Sigmoid colon (tissue), 7 donors: ENCODE measurements at places on chromosomes 3 and 15. TPM values are rescaled to one million over a fixed set of nuclear protein-coding genes. Genes with fewer than 3 reads are reported as not detected.

DNA sequence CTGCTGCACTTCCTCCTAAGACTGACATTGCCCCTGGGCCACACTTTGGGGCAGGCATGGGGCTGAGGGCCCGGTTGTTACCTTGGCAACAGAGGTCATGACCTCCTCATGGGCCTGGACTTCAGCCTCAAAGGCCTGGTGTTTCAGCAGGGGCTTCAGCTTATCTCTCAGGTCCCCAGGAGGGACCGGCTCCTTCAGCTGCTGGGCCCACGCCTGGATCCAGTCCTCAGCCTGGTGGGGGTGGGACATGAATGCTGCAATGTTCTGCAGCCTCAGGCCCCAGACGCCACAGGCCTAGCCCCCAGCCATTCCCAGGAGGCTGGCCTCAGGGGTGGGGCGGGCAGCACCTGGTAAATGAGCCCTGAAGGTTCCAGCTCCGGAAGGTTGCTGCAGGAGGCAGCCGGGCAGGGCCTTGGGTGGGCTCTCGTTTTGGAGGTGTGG is 27.6 kb downstream of the SPTBN5 start:
- no peak for DNase-seq

GRCh38 chr15:68385671-68386586 is 46.0 kb downstream of the ITGA11 start:
- DNase-seq: peak; percentile 39

GRCh38 chr3:58536501-58537411 is at the start of gene ACOX2:
TSS of gene ACOX2 (minus strand) at chr3:58537190. CDS start at chr3:58535106, 2,084 bp downstream.
- peak; percentile 92 for DNase-seq

- no peak for DNase-seq
These were observed 46.2 kb downstream of the CTDSPL start for GRCh38 chr3:37907906-37908305.

The SAMD7 gene
- not detected for total RNA-seq

DNA sequence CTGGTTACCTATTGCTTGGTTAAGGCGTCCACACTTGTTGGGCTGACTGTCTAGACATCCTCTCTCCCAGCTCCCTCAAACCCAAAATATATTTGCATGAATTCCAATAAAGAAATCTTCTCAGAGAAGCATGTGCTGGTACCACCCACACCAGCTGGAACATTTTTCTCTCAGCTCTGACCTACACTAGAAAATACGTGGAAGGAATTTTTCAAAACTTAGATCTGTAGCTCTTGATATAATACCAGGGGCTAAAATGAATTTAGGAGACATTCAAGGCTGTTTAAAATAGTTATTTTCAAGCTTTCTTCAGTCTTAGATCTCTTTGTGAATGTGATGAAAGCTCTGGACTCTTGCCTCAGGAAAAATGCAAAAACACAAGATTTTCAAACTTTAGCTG is 590.4 kb downstream of the PDCD6IP start:
- DNase-seq: no peak

The SH2D7 gene
- not detected for total RNA-seq

- no peak for DNase-seq
These were observed 245.3 kb downstream of the BBX start for GRCh38 chr3:107767897-107768605.

The VIPR1 gene
- total RNA-seq: 8.9 TPM

DNA sequence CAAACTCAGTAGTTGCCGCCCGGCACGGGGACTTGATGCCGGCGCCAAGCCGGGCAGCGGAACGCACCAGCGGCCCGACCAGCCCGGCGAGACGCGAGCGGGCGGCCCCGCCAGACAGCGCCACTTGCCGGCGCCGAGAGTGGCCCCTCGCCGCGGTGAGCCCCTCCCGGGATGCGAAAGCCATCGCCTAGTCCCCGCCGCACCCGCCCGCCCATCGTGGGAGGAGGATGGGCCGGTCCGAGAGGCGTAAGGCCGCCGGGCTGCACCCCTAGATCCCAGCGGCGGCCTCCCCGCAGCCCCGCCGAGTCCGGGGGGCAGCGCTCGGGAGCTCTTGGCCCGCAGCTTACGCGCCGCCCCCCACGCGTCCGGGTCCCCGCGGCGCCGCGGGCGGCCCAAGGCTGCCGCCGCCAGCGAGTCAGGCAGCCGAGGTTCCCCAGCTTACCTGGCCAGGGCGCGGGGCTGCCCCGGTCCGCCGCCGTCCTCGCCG is 609 bp downstream of the GOLGA8A start:
- DNase-seq: no peak

The HHLA2 gene
- total RNA-seq: 0.71 TPM

The DAZL gene
- 0.36 TPM for total RNA-seq

DNA sequence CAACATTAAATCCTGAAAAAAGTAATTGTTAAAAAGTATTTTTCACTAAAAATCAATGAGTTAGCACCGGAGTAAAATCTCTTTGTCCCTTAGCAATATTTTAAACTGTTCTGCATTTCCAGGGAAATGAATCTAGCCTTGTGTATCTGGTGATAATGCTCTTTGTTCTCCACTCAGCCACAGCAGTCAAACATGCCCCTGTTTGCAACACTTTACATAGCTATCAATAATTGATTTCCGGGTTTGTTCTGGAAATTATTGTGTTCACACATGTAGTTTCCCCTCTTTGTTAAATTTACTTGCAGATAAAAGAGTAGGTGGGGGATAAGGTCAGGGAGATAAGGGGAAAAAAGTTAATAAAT is 3.6 kb upstream of the A4GNT start:
- DNase-seq: no peak

DNA sequence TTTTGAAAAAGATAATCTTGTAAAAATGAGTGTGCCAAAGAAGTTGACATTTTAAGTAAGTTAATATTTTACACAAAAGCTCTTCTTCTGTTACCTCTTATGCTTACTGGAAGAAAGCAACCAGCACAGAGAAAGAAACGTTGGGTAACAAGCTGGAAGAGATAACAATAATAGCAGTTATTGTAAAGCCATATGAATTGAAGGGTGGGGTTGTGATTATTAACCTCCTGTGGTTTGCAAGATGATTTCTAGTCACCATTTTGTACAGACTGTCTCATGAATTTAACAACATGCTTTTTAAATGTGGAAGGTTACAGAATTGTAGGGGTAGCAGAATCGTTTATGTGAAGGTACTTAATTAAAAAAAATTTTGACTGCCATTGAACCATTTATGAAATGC is 9.2 kb downstream of the RAP2B start:
- no peak for DNase-seq

- DNase-seq: no peak
These were observed 44.8 kb downstream of the KBTBD12 start for GRCh38 chr3:127959873-127960272.

- DNase-seq: peak; percentile 68
These were observed 419 bp downstream of the HYKK start for GRCh38 chr15:78507831-78508160.

The PARP15 gene
- 3.9 TPM for total RNA-seq

DNA sequence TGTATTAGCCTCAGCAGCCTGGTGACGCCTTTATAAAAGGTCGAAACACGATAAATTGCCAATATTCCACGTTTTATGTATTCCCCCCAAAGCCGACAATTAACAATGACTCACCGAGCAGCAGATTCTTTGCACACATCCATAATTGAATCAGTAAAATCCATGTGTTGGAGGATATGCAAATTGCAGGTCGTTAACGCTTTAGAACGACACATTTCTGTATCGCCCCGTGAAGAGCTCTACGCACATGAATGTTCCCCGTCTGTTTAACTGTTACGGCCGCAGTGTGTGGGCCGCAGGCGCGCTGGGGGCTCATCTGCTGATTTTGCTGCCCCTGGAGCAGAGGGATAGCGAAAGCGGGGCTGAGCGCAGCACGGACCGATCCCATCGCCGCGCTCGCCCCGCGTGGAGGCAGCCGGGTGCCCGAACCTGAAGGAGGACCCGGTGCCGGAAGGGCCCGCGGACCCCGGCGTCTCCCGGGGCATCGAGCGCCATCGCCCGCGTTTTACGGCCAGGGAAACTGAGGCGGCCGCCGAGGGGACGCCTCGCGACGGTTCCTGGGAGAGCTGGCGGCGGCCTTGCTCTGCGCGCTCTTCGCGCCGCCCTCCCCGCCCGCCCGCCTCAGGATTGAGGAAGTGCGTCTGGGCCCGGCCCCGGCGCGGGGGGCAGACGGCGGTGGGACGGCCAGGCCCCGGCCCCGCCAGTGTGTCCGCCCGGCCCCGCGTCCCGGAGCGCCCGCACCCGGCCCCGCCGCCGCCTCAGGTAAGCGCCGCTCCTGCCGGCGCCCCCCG is at the start of gene LRRK1:
TSS of gene LRRK1 (plus strand) at position 668 of the 791 bp plus-strand sequence. CDS start 5,276 bp downstream, outside the sequence.
- no peak for DNase-seq

DNA sequence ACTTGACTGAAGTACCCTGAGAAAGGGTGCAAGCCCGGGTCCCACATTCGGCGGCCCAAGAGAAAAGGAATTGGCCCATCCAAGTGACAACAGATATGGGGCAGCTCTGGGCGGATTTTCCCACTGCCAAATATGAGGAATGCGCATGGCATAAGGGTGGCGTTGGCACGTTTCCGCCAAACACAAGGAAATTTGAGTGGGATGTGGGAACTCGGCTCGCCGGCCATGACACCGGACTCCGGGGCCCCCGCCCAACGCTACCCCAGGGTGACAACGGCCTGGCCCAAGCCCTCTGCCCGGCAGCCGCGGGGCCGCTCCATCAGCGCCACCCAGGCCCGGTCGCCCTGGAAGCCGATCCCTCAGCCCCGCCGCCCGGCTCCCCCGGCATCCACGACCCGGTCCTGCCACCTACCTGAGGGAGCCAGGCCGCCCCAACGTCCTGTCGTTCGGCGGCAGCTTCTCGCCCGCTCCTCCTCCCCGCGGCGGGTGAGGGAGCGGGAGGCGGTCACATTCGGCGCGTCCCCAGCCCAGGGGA is 449 bp downstream of the RAF1 start:
- peak; percentile 76 for DNase-seq

The RAB11A gene
- total RNA-seq: 112 TPM

DNA sequence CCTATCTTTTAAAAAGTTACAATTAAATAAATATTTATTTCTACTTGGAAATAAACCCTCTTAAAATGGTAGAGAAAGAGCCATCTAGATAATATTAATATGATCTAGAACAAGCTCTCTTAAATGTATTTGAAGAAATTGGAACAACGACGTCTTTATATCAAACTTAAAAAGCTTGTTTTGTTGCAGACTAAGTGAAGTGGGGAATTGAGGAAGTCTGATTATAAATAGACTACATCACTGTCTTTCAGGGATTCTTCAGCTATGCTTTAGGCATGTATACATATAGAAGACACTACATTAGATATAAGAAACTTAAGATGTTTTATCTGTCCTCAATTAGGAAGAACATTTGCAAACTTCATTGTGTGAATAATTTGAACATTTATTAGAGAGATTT is 1.8 kb downstream of the BCHE start:
- no peak for DNase-seq

GRCh38 chr3:49164983-49165720 is 979 bp downstream of the CCDC71 start:
- no peak for DNase-seq

The RTP1 gene
- total RNA-seq: not detected

DNA sequence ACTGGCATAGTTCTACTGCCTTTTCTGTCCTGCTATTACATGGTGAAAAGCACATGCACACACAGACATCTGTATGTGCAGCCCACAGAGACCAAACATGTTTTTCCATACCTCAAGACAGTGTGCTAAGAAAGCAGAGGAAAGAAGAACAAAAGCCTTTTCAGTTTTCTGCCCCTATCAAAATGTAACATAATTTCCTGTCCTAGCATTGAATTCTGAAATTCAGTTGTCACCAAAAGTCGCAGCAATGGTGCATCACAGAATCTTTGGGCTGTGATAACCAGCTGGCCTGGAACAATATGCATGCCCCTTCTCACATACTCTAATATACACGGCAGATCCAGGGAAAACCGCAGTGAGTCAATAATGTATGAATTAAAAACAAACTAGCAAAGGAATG is 153.8 kb upstream of the RAP2B start:
- DNase-seq: no peak

The ARPIN gene
- 22.5 TPM for total RNA-seq

GRCh38 chr3:81451611-81452010 is 309.8 kb downstream of the GBE1 start:
- DNase-seq: no peak

DNA sequence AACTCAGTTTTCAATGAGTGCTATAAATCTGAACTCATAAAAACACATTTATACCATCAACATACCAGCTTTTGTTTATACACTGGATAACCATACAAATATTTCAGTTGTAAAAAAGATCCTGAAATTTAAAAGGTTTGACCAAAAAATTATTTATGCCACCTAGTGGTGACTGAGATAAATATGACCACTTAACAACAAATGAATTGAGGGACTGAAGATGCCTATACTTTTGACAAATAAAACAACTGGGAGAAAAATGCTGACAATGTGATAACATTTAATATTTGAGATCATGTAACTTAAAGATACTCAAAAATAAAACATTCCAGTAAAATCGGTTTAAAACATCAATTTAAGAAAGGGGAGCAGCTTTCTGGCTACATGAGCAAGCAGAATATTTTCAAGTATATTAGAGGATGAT is 30.4 kb downstream of the ATG3 start:
- DNase-seq: no peak

The WWTR1 gene
- total RNA-seq: 340 TPM
